SK-N-MC (cell line): ENCODE measurements at places on chromosomes 7 and 10.

DNA sequence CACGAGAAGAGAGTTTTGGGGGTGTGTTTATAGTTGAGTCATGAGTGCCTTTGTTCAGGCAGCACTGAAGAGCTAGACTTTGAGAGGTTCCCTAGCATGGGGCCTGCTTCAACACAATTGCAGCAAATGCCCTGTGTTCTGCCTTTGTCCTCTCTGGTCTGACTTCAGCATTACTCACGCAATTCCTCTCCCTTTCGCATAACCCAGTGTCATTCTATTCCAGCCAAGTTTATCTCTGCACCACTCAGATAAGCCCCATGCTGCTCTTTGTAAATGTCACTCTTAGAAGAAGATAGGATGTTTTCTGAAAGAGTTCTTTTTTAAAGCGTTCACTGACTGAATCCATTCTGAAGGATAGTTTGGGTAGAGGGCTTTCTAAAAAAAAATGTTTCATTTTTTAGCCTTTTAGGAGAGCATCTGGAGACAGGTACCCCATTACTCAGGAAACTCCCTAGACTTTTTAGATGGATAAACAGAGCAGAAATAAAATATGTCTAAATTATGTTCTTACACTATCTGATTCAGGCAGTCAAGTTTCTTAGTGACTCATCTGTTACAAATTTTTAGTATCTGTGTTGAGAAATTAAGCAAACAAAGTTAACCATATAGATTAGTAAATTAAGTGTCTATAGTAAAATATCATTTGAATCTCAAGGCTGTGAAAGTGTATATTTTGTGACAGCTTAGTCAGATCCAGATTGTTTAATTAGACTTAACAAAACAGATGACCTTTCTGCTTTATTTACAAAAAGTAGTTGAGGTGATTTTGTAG, 318.5 kb downstream of the GPR158 start:
- no peak for DNase-seq

GRCh38 chr7:152989889-152990380, 230.4 kb downstream of the ACTR3B start:
- no peak for DNase-seq

DNA sequence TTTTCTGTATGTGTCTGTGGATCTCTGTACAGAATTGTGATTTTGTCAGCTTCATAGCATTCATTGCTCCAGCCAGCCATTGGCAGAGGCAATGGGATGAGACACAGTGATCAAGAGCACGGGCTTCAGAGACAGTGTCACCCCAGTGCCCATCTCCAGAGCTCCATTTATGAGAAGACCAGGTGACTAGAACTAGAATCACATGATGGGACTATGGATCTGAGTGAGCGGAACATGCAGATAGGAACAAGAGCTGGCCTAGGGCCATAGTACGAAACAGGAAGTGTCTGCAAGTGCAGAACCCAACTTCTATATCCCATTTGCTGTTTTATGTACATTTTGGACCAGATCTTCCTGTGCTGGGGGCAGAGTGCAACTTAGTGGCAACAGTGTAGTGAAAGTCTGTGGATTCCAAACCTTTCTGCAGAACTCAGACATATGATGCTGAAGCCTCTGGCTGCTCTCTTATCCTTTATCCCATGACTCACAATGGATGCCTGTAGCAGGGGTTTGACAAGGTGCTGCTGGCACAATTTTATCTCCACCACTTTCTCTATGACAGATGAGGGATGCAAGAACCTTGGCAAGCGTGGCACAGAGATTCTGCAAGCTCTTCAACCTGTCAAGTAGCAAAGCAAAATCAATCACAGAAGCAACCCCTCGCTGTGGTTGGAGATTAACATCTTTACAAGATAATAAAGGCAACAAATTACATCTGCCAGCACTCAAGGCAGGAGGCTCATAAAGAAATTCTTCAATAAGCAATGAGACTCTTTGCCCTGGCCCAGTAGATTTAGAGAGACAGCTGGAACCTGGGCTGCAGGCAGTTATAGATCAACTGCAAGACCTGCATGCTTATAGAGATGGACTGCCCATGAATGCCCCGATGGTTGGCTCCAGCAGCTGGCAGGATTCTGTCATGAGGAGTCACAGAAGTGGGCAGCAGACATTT, 681.3 kb downstream of the TNS3 start:
- DNase-seq = no peak

GRCh38 chr10:96236876-96237275, 34.5 kb downstream of the BLNK start:
- DNase-seq = no peak

DNA sequence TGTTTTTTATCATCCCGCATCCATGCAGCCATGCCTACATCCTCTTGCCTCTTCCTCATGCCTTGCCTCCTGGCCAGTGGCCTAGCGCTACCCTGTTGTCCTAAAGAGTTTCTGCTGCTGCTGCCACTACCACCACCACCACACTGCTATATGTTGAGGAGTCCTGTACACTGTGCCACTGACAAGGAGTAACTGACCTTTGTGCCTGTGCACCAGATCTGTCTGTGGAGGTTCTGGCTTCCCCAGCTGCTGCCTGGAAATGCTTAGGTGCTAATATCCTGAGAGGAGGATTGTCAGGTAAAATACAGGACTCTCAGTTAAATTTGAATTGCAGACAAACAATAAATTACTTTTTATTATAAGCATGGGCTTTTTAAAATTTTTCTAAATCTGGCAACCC, 7.0 kb upstream of the CFAP69 start:
- DNase-seq = no peak

- DNase-seq = no peak
Measured at GRCh38 chr10:11097686-11098085, 80.0 kb downstream of the CELF2 start.

DNA sequence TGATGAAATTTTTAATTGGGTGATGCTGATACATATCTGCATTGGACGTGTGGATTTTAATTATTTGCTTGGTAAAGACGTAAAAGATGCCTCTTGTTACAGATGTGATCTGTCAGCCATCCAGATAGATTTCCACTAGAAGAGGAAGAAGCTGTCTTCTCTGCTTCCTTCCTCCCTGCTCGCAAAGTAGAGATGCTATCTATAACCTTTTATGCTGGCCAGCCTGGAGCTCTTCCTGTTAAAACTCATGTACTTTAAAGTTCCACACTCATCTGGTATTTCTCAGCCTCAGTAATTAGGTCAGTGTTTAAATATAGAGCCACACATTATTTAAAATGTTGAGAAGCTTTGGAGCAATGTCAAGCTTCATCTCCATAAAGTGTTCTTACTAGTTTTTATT, 51.2 kb upstream of the TMEM229A start:
- DNase-seq = peak; percentile 93

GRCh38 chr10:16820421-16820820, 3.2 kb upstream of the RSU1 start:
- no peak for DNase-seq

DNA sequence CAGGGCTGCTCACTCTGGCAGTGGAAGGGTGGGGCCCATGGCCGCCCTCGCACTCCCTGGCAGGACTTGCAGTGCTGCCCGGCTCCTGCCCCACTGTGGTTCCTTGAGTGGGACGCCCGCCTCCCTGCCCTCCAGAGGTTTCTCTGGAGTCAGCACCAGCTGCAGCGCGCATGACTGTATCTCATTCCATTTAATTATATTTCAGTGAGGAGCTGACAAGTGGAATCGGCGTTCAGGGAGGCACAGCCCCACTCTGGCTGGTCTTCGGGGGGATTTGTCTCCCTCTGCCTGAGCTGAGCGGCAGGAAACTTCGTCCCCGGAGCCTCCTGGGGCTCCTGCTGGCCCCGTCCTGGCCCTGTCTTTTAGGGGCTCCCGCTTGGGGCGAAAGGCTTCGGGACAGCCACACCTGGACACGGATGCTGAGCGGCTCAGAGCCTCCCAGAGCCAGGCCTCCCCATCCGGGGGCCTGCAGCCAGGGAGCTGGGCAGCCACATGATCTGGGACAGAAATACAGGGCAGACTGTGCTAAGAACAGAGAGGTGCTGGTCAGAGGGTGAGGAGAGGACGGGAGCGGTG, 75.3 kb upstream of the NKX6-2 start:
- no peak for DNase-seq

GRCh38 chr10:126242397-126243260, 145.6 kb downstream of the ADAM12 start:
- no peak for DNase-seq

GRCh38 chr7:42457663-42458062, 220.7 kb upstream of the GLI3 start:
- DNase-seq = no peak

DNA sequence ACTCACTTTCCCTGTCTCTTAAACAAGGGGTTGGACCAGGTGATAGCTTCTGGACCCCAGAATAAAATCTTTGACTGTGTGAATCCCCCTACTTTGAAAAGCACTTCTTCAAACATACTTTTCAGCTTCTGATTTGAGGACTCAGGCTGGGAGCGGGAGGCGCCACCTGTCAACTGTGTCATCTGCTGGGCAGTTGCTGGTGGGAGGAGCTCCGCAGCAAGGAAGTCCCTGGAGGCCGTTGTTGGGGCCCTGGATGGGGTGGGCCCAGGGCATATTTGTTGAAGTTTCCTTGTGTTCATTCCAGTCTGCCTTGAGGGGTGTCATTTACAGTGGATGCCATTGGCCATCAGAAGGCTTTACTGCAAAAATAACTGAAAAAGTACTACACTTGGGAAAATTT, 197.7 kb downstream of the CCDC3 start:
- DNase-seq = no peak

DNA sequence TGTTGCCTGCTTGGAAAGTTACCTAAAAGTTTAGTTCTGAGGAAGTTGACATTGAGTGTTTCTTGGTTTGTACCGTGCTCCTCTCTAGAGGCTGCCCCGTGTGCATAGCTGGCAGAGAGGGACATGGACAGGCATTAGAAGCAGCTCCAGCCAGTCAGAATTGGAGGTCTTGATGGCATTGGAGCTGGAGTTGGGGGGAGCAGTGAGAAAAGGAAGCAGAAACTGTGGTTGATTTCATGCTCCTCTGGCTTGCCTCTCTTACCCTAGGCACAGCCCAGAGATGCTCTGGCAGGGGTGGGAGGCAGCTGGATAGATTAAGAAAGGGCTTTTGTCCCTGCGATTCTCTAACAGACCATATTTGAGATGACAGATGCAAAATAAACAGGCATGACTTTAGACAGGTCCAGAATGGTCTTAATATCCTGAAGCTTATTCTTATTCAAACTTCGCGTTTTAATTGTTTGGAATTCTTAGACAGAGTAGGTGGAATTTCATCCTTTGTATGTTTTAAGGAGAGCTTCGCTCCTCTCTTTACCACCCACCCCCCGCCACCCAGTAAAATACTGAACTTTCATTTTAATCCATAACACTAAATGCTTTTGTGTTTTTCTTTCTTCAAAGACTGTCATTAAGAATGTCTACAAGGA, 73.5 kb upstream of the GLCCI1 start:
- no peak for DNase-seq

DNA sequence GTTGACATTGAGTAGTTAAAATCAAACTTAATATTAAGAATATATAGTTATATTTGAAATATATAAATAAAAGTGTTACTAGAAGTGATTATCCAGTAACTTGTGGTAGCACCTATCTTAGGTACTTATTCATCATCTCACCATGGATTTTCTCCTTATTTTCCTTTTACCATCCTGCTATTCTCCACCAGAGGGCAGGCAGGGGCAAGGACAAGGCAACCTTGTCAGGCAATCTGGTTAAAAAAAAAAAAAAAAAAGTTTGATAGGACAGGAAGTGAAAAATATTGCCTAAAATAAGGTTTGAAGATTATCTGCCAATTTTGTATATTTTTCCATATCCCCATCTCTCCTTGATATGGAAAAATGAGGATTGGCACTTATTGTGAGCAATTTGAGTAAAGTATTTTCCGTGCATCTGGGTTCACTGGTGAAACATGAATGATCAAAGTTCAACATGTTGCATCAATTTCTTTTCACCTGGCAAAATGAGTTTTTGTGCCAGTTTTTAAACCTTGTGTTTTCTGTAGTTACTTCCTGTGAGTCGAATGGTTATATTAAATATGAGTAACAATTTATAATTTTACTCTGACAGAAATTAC, 256.7 kb downstream of the AGMO start:
- no peak for DNase-seq
